CD4-positive, alpha-beta T cell treated with Interleukin-15 for 1 hour (primary cell): ENCODE measurements at places on chromosomes 11 and 22.

- DNase-seq, result no peak
These were observed 14.0 kb upstream of the ARSA start for GRCh38 chr22:50641696-50642607.

DNA sequence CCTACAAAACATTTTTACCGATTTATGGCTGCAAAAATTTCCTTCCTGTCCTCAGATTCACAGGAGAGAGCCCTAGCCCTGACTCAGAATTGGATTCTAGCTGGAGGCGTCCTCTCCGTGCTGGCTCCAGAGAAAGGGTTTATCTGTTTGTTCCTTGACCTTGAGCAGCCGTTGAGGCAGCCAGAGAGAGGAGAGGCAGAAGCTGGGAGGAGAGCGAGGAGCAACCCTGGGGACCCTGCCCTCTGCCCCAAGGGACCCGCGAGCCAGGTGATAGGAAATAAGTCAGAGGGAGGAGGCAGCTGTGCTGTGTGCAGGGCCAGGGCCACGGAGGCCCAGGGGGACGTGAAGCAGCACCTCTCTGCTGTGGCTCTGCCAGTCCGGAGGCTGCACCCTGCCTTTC lies 75.6 kb downstream of the IGLL1 start:
- DNase-seq, result no peak

- DNase-seq, result no peak
These were observed 1.4 kb downstream of the BAD start for GRCh38 chr11:64283092-64283491.

- DNase-seq, result no peak
These were observed 4.0 kb downstream of the TECTA start for GRCh38 chr11:121105063-121105480.

GRCh38 chr11:119410501-119410900 lies 12.5 kb downstream of the THY1 start:
- DNase-seq, result no peak

- no peak for DNase-seq
These were observed 28.3 kb upstream of the UPB1 start for GRCh38 chr22:24466716-24467328.

GRCh38 chr22:29617922-29618629 lies 14.6 kb downstream of the NF2 start:
- DNase-seq, result no peak

DNA sequence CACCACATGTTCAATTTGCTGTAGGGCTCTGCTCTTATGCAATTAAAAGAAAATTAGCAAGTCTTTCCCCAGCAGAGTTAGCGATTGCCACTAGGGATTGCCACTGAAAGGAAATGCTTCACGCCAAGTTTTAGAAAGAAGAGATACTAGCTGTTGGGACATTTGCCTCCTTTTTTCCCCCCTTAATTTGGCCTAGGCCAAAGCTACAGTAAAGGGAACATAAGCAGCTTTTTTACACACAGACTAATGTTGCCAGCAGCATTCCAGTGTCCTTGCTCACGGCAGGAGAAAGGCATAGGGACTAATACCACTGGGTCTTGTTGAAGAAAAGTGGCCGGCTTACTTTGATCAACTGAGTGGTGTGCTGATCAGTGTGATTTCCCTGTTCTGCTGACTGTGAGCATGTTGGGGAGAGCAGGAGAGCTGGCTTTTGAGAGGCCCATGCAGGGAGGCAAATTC lies 71.2 kb downstream of the PHF21A start:
- DNase-seq, result no peak

DNA sequence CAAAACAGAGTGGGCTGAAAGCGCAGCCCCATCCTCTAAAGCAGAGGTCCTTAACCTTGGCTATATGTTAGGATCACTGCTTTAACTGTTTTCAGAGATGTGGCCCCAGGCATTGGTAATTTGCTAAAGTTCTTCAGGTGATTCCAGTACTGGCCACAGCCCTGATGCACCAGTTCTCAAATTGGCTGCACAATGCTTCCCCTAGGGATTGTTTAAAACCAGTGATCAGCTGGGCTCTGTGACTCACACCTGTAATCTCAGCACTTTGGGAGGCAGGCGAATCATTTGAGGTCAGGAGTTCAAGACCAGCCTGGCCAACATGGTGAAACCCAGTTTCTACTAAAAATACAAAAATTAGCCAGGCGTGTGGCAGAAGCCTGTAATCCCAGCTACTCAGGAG lies 8.4 kb upstream of the IRAG1 start:
- no peak for DNase-seq

- DNase-seq, result no peak
These were observed 118.1 kb downstream of the CCDC34 start for GRCh38 chr11:27244900-27245299.

GRCh38 chr11:79129702-79130101 lies 311.1 kb downstream of the TENM4 start:
- DNase-seq, result no peak

DNA sequence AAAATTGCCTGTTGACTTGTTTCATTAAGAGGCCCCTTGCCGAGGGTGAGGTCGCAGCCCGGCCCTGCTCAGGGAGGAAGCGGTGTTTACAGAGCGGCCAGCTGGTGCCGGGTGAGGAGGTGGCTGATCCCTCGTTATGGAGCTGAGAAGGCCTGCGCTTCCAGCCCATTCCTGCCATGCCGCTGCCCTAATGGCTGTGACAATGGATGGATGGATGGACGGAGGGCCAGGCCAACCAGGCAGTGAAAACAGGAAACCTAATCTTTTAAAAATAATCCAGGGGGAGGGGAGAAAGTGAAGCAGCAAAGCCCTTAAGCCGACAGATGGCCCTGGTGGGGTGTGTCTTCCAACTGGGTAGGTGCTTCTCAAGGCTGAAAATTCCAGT lies 38.5 kb downstream of the BCR start:
- no peak for DNase-seq

DNA sequence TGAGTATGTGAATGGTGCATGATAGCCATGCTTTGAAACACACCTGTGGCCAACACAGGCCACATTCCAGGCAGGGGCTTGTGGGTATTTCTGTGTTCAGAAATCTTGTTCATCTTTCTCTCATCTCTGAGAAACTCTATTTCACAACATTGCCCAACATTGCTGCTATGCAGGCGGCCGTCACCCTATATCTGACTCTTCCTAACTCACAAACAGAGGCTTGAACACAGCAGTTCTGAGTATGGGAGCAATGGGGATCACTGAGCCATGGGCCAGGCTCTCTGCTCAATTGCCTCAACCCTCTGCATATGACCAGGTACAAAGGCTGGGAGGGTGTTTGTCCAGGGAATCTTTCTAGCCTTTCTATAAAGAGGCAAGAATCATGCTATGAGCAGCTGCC lies 259.9 kb downstream of the BUD13 start:
- DNase-seq, result no peak

DNA sequence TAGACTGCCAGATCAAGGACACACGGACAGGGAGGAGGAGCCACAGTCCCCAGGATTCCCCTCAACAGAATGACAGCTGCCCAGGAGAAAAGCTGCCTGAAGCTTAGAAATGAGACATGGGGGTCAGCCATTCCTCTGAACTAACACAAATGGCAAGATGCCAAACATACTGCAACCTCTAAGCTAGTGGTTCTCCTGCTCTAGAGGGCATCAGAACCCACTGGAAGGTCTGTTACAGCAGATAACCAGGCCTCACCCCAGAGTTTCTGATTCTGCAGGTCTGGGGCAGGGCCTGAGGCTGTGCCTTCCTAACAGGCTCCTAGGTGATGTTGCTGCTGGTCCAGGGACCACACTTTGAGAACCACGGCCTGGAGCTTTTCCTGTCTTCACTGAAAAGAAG lies 28.6 kb upstream of the BID start:
- no peak for DNase-seq

- peak; percentile 1 for DNase-seq
These were observed 2.5 kb downstream of the PNPLA5 start for GRCh38 chr22:43889201-43889859.

GRCh38 chr11:92504004-92504403 lies 279.4 kb downstream of the FAT3 start:
- DNase-seq, result no peak

DNA sequence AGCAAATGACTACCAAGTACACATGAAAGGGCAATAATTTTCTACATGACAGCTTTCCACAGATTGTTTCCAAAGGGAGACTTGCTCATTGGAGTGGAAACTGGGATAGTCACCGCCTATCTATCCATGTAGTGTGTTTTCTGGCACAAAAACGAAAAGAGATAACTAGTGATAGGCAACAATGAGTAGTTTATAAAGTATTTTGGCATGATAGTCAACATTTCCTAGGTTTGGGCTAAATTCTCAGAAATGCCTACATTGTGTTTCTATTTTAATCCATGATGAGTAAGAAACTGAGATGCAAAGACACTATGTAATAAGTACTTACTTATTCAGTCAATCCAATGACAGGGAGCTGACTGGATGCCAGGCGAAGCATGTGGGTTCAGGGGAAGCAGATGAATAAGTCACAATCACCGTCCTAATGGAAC lies 1129.1 kb downstream of the DLG2 start:
- DNase-seq, result no peak

DNA sequence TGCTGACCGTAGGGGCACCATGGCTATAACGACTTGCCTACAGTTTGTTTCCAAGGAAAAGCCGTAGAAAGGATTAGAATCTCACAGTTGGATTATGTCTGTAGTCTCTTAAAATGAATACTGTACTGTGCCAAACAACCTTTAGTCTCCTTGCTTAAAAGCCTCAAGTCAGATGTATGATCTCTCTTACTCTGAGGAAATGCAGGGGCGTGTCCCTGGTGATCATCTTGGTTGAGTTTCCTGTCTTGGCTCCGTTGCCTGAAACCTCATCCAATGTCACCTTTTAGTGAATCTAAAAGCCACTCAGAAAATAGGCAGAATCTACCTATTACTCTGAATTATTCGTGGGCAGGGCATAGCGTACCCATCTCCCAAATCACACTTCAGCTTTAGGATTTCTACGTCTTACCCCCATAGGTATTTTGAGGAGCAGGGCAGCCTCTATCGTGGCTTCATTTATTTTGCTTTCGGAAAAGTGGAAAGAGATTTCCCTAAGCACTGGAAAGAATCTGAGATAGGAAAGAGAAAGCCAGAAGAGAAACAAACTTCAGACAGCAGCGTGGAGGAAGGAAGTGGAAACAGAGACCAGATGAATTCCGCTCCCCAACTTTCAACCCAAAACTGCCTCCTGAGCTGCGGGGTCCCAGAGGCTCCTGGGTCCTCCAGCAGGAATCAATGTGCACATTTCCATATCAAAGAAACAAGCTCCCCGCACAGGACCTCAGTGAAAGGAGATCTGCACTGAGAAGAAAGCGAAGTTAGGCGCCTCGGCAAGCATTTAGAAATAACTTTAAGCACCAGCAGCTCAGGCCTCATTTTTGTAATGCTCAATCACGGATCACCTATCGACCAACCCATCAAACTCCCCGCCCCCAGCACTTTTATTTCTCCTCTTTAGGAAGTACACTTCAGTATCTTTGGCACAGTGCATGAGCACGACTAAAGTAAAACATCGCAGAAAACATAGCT lies 245.8 kb downstream of the ETS1 start:
- DNase-seq, result peak; percentile 75

DNA sequence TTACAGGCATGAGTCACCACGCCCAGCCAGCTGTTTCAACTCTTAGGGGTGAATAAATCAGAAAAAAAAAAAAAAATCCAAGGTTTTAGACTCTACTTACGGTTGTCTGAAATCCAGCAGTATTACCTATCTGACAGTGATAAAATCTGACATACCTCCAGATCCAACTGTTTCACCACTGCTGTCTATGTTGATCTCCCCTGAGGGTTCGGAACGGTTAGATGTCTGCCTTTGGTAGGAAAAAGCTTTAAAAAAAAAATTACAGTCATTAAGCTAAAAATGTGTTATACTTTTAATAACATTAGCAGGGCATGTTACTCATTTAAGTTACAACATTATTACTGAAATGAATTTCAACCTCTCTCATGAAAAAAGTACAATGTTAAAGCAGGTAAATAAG lies 21.1 kb downstream of the NCAPD3 start:
- DNase-seq, result no peak

DNA sequence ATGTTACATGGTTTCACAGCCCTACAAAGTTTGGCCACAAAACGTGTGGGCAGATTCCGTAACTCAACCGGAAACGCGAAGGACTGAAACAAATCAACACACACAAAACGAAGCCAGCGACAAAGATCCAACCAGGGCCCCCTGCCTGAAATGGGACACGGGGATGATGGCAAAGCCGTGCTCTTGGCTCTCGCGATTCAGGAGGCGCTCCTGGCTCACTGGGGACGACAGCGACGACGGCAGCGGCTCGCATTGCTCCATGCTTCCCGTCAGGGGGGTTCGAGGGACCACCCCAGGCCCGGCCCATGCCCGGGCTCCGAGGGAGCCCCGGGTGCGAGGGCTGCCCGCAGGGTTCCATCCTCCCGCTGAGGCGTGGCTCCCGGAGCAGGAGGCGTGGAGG lies 4786.8 kb upstream of the OR11H1 start:
- no peak for DNase-seq

- DNase-seq, result no peak
These were observed 8.1 kb downstream of the PC start for GRCh38 chr11:66950112-66950535.

DNA sequence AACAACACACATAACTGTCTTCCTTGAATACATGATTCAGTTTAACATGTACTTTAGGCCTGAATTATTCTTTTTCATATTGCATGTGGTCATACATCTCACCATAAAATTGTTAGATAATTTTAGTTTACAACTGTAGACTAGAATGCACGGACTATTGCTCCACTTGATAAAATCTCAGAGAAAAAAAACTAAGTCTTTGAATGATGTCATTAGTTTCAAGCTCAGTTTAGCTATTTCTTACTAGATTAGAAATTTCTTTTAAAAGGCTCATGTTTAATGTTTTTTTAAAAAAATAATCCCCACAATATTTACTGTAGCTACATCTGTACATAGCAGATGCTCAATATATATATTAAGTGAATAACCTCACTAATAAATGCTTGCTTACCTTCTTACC lies 5.1 kb downstream of the RSF1 start:
- DNase-seq, result no peak

- DNase-seq, result no peak
These were observed 789 bp upstream of the FAM111A start for GRCh38 chr11:59141673-59142460.

- DNase-seq, result no peak
These were observed 19.9 kb downstream of the CTNND1 start for GRCh38 chr11:57781529-57781943.

- DNase-seq, result no peak
These were observed 10.3 kb upstream of the FADD start for GRCh38 chr11:70192666-70193410.

- DNase-seq, result no peak
These were observed 45.0 kb upstream of the FTH1 start for GRCh38 chr11:62012451-62012831.

DNA sequence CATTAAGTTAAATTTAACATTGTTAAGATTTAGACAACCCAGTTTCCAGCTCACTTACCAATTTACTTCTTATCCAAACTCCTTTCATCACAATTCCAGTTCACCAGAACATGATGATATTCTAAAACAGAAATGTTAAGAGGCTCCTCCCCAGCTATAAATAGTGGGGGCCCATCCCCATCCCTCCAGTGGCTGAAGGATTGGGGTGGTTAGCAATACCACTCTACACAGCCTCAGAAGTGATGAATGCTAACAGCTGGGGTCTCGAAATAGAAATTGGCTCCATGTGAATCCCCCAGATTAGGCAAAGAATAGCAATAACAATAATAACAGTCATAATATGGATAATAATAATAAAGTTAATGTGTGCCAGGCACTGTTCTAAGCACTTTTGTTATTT lies 97.9 kb upstream of the NCAM1 start:
- DNase-seq, result no peak
